ENCODE measurements at places on chromosomes 11 and 22. TPM values are rescaled to one million over a fixed set of nuclear protein-coding genes. Genes with fewer than 3 reads are reported as not detected.

DNA sequence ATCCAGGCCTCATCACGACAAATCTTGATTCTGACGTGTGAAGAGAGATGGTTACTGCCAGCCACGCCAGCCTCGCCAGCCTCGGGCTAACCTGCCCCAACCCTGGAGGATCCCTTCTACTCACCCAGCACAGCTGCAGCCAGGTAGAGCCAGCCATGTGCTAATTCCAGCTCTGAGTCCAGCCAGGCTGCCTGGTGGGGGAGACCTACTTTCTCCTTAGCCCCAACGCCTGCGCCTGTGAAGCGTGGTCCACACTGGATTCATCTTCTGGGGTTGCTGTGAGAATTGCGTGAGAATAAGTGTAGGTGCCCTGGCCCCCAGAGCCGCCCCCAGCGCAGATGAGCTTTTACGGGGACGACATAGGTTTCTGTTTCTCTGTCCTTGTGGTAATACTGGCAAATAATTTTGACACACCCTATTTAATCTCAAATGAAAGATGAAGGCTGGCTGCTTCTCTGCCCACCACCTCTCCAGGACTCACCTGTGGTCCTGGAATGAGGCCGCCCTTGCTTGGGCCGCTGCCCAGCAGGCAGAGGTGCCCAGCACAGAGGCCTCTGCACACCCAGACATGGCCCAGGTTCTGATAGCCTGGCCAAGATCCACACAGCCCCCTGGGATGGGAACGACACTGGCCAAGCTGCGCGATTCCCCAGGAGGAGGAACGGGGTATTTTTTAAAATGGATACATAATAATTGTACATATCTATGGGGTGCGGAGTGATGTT is 528.4 kb downstream of the TBC1D22A start:
- no peak for DNase-seq

DNA sequence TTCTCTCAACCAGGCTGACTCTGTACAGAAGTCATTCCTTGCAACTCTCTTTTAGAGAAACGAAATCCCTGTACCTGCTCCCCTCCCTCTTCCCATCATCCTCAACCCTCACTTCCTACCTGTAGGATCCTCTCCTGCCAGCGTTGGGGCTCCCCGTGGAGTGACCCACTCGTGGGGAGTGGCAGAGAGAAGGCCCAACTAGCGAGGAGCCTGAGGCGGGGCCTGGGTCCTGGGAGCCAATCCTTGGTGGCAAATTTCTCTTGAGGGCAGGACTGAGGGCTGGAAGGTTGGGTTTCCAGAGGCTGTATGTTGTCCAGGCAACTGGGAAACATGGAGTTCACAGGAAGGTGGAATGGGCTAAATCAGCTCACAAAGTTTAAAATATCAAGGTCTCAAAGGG is 10.4 kb downstream of the NHERF4 start:
- peak; percentile 17 for DNase-seq

DNA sequence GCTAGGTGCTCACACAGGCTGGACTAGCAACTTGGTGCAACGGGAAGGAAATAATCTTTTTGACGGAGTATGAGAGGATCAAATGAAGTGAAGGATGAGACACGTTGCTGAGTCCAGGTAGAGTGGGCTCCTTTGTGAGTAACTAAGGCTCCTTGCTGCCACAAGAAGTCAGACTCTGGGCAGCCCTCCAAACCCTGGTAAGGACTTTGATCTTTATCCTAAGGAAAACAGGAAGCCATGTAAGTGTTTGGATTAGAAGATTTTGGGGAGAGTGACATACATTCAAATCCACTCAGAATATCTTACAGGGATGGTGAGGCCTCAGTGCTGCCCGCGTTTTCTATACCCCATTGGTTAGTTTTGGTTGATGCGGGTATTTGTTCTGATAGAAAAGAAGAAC is 155.9 kb upstream of the RAG2 start:
- no peak for DNase-seq

DNA sequence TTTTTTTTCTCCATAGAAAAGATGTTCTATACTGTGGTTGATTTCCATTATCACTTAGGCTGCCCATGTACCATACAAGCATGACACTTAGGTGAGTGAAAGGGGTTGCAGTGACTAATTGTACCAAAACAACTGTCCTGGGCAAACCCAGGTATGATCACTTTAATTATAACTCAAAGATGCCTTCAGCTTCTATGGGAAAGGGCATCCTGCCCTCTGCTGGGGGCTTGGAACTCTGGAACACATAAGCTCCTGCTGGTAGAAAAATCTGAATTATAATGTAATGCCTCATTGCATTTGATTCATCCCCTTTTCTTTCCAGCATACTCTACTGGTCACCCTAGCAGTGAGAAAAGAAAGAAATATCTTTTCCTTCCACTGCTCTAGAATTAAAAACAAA is 206.3 kb downstream of the DDX10 start:
- peak; percentile 24 for DNase-seq

Gene TSGA10IP
- total RNA-seq = not detected

GRCh38 chr11:58745705-58746364 is 14.1 kb upstream of the GLYAT start:
- no peak for DNase-seq

DNA sequence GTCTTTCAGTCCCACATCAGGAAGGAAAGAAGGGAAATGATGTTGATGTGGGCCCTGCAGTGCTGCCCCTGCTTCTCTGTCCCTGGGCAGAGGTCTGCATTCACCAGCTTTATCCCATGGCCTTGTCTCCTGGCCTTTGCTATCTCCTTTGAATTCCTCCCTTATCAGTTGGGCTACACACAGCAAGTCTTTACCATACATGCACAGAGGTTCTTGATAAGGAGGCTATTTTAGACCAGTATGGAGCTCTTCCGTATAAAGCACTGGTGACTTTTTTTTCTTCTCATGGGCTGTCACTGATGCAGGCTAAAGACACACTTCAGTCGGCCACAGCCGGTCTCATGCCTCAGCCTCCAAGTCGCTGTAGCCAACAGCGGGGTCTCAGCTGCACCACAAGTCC is 20.2 kb downstream of the MYO18B start:
- DNase-seq = no peak

GRCh38 chr11:80432057-80432456 is 991.2 kb upstream of the TENM4 start:
- no peak for DNase-seq

- no peak for DNase-seq
Measured at GRCh38 chr22:37112084-37112728, 2.7 kb upstream of the TMPRSS6 start.
